Left forelimb (tissue), 1 donor: ENCODE measurements at places on chromosomes 12 and 14.

DNA sequence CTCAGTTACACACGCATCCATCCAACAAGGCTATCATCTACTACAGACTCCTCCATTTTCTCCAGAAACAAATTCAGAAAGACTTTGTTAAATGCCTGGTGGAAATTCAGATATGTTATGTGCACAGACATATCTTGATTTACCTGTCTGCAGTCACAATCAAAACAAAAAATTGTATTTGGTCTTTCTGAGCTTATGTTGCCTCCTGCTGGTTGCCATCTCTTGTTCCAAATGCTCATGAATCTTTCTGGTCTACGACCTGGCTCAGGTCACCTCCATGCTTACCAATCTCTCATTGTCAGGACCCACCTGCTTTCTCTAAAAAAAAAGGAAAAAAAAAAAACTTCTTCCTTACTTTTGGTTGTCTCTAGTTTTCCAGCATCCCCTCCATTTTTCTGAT lies 169.2 kb upstream of the PLXNC1 start:
- DNase-seq: no peak

DNA sequence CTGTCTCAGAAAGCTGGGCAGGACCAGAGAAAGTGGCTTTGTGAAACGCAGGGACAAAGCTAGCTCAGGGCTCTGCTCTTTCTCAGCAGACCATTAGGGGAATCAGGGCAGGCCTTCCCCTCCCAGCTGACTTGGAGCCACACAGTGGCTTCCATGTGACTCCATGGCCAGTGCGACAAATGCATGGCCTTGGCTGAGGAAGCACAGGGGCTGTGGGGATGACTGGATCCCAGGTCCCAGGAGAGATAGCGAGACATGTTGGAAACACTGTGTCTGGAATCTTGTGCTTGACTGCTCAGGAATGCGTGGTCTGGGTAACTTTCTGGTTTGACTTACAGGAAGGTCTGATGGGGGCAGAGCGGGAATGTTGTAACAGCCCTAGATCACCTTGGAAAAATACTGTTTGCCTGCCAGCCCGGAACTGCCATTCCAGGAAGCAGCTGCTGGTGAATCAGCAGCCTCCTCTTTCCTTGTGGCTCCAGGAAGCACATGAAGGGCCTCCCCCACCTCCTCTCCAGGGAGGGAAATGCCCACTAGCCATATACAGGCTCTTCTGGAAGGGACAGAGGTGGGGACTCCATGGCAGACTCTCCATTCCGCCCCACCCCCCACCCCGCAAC lies 133.5 kb upstream of the HIF1A start:
- no peak for DNase-seq

DNA sequence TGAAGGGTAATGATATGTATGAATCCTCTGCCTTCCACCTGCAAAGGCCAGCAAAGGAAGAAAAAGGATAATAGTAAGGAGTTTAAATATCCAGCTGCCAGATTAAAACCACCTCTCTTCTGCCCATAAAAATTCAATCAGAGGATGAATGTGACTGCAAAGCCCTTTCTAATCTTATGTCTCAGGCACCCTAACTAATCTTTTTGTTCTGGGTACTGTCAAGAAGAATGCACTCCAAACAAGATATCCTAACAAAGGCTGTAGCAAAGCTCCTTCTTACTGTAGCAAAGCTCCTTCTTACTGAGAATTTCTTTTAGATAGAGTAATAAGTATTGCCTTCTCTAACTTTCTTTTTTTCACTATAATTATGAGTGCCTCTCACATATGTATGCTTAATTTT lies 91.8 kb downstream of the ST8SIA1 start:
- no peak for DNase-seq

- no peak for DNase-seq
Observed at GRCh38 chr14:83041224-83041623, 1507.6 kb upstream of the SEL1L start.

- no peak for DNase-seq
Observed at GRCh38 chr12:120997448-120997847, 18.8 kb downstream of the C12orf43 start.

DNA sequence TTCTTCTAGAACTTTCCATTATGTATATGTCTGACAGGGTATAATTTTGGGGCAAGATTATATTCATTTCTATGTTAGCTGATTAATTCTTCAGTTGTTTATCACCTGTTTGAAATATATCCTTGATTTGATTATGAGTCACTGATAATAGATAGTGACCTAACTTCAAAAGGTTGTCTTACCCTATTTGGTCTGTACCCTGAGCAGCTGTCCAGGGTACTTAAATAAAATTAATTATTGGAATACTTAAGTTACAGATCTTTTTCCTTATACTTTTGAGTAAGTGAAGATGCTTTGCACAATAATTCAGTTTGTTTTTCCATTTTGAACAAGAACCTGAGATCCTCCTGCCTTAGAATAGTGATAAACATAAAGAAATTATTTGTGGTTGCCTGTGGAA lies 13.2 kb upstream of the NPAS3 start:
- no peak for DNase-seq

DNA sequence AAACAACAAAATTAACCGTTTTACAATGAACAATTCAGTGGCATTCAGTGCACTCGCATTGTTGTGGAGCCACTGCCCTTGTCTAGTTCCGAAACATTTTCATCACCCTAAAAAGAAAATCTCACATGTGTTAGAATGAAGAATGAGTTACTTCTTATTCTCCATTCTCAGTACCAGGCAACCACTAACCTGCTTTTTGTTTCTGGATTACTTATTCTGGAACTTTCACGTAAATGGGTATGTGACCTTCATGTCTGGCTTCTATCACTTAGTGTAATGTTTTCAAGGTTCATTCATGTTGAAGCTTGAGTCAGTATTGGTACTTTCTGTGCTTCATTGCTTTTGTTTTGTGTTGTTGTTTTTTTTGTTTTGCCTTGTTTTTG lies 15.6 kb downstream of the RCOR1 start:
- DNase-seq: no peak

DNA sequence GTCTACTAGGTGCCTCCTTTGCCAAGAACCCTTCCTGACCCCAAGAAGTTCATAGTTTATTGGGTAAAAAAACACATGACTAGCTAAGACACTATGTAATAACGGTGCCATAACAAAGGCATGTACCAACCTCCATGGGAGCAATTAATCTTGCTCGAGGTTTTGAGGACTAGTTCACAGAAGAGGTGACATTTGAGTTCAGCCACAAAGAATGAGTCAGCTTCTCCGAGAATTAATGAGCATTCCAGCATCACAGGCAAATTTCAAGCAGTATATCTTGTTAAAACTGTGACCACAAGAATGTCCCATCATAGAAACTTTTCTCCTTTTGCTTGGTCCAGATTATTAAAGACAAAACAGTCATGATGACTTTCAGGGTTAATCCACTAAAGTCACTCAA lies 113.0 kb upstream of the RAP1B start:
- no peak for DNase-seq

- DNase-seq: peak; percentile 41
Observed at GRCh38 chr14:24409956-24410355, 11.2 kb downstream of the NYNRIN start.

- no peak for DNase-seq
Observed at GRCh38 chr12:28027328-28027727, 54.8 kb upstream of the PTHLH start.

DNA sequence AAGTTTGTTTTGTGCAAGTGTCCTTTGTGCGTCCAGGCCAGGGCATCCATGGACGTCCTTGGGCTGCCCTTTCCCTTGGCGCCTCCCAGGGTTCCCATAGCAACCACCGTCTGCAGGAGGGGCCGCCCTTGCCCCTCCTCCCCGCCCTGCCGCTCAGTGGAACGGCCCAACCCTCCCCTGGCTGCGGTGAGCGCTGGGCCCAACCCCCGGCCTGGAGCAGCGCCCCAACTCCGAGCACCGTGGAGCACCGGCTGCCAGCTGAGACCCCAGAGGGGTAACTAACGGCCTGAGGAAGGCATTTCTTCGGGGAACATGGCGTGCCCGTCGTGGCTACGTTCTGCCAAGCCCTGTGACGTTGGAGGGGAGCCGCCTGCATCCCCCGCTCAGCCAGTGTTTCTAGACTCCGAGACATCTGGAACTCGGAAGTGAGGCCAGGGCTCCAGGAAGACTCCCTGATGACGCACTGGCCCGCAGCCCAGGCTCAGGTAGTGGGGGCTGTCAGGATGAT lies 5.3 kb upstream of the ACACB start:
- DNase-seq: peak; percentile 89

DNA sequence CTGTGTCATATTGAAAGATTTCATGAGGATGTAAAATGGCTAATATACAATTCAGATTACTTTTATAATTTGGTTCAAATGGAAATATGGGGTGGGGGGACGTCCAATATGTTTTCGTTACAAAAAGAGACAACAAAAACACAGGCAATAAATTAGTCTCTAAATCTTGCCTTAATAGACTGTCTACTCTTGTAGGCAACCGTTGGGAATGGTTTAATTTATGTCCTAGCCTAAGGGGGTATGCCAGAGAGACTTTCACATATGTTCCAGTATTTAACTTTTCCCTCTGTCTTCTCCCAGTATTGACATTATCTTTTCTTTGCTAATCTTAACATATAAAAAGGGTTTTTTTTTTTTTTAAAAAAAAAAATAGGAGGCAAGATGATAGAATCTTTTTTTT lies 41.5 kb upstream of the LIN7A start:
- DNase-seq: no peak

DNA sequence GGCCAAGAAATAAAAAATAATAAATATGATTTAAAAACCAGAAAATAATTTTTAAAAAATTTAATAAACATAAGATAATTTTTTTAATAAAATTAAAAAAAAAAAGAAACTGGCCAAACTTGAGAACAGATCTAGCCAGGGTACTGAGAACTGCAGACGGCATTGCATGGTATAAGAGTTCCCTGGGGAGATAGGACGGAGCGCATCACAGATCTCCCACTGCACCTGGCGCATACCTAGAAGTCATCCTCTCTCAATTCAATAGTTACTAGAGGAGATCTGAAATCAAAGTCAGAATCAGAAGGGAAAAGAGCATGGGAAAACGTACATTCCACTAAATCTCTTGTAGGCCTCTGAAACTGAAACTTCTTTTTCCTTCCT lies 58.9 kb upstream of the BCL2L14 start:
- no peak for DNase-seq

- DNase-seq: no peak
Observed at GRCh38 chr12:15682826-15683225, 106.4 kb downstream of the EPS8 start.

DNA sequence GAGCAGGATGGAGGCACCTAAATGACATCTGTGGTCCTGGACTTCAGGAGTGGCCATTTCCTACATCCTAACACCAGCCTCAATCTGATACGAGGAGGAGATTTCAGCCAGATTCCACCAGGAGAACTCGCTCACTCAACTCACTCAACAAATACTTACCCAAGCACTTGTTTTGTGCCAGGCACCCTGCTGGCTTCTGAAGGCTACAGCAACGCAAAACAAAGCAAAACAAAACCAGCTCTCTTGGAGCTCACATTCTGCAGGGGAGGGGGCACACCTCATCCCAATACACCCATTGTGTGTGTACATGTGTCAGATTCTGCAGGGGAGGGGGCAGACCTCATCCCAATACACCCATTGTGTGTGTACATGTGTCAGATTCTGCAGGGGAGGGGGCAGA lies 144.8 kb downstream of the PIWIL1 start:
- no peak for DNase-seq

DNA sequence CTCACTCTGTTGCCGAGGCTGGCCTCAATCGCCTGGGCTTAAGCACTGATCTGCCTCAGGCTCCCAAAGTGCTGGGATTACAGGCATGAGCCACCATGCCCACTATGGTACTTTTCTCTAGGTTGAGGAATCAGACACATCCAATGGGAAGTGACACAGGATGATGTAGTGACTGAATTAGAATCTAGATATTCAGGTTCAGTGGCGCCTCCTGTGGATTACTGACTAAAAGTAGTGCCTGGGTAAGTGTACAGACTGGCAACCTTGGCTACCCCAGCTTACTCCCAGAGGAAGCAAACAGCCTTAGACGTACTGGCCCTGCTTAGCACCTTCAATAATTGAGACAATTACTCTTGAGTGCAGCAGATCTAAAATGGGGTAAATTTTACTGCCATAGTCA lies 22.8 kb downstream of the GALNT8 start:
- no peak for DNase-seq

- no peak for DNase-seq
Observed at GRCh38 chr14:20866194-20866593, 25.0 kb upstream of the RNASE3 start.

GRCh38 chr12:42932936-42933335 lies 343.4 kb upstream of the PRICKLE1 start:
- DNase-seq: no peak

GRCh38 chr14:38004610-38004879 lies 203.2 kb upstream of the SSTR1 start:
- no peak for DNase-seq

DNA sequence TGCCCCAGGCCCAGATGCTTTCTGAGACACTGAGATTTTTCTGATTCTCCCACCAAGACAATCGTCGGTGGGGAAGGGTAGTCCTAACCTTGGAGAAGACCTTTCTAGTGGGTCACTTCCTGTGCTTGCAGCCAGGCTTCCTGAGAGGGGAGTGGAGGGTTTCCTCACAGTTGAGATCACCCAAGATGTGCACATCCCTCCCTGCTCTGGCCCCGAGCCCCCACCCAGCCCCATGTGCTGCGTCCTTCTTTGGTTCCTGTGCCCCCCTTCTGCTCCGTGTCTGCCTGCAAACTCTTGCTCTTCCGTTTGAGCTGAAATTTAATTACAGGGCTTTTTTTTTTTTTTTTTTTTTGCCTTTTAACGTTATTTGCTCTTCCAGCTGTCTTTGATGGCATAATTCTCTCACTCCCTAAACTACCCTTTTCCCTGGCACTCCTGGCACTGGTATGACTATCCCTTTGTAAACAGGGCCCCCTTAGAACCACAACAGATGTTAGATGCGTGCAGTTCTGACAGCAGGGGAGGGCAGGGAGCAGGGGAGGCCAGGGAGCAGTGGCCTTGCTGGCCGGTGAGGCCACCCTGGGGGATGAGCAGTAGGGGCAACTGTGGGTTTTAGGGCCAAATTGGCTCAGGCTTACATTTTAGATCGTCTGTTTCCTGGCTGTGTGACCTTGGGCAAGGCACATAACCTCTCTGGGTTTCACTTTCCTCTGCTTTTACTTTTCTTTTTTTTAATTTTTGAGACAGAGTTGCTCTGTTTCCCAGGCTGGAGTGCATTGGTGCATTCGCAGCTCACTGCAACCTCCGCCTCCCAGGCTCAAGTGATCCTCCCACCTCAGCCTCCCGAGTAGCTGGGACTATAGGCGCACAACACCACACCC lies 144.5 kb downstream of the PHETA1 start:
- no peak for DNase-seq

DNA sequence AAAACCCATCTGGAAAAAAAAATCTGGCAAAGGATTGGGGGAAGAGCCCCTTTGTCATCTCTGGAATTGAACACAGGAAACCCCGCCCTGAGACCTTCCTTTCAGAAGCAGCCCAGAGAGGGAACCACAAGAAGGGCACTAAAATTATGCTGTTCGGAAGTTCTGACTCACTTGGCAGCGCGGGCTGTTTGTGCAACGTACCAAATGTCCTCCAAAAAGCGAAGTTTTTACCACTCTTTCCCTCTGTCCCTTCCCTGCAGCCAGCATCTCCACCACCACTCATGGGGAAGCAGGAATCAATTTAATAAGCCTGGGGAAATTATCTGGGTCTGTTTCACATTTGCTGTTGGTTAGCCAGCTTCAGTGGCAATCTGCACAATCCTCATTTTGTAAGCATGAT lies 3.2 kb upstream of the SYNE3 start:
- no peak for DNase-seq
